ENCODE measurements at places on chromosomes 6 and 20.

- DNase-seq: no peak
These were observed 1.9 kb downstream of the PTK7 start for GRCh38 chr6:43077981-43078511.

DNA sequence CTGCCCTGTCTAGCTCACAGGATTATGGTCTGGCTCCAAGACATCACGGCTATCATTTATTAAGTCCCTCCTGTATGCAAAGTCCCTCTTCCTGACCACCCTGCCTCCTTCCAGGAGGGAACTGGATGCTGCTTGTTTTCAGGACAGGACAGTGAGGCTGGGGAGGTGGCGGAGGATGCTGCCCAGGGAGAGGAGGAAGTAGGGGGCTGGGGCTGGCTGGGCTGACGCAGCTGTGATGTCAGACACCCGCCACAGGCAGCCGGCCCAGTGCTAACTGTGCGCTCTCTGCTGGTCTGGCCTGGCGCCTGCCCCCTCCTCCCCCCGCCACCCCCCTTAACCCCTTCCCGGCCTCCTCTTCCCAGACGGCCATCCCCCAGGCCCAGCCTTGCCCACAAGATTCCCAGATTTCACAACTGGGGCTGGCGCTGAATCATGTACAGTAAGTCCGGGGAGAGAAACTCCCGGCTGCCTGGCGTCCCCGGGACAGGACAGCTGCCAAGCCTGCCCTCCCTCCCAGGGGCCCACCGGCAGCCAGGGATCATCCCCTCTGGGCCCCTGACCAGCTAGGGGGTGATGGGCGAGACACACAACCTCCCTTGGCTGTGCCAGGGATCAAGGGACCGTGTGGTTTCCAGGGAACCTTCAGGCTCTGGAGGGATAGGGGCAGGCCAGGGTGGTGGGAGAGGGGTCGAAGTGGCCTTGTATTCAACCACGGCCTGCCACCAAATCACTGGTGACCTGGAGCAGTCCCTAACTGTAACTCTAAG lies 118.1 kb downstream of the CEBPB start:
- no peak for DNase-seq

DNA sequence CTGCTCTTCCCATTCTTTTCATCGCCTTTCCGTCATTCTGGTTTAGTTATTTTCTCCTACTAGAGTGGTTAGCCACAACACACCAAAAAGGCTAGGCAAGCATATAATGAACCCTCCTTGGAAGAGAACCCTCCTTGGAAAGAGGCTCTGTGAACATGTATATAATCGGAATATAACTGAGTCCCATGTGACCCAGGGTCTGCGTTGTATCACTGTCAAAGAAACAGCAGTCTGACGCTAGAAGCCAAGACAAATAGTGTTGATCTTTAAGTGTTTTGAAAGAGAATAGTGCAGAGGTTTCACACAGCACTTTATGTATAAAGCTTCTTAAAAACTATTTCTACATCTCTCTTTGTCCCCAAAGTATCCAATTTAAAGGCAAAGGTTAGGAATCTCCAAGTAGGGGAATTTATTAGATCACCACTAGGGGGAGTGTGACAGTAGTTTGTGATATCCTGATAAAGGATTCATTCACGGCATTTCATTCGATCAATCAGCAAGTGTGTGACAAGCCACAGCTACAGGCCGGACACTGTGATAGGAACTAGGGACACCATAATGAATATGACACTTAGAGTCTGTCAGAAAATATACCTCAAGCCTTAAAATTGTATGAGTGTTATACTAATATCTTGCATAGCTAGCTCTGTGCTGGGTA lies 395.3 kb downstream of the CD109 start:
- DNase-seq: peak; percentile 34

DNA sequence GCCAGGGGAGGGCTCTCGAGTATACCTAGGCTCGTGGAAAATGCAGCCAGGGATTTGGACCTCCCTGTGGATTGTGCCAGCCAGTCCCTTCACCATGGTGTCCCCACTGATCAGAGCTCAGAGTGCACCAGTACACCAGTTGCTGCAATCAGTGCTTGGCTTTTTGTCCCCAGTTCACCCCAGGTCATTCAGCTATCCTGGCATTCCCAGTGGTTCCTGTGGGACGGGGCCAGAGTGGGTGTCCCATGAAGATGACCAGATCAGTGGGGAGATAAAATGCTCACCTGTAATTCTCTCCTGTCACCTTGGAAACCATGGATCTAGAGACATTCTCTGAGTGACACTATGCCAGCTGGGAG lies 23.8 kb downstream of the MAS1 start:
- no peak for DNase-seq

- DNase-seq: no peak
These were observed 34.3 kb upstream of the APCDD1L start for GRCh38 chr20:58549231-58550209.

DNA sequence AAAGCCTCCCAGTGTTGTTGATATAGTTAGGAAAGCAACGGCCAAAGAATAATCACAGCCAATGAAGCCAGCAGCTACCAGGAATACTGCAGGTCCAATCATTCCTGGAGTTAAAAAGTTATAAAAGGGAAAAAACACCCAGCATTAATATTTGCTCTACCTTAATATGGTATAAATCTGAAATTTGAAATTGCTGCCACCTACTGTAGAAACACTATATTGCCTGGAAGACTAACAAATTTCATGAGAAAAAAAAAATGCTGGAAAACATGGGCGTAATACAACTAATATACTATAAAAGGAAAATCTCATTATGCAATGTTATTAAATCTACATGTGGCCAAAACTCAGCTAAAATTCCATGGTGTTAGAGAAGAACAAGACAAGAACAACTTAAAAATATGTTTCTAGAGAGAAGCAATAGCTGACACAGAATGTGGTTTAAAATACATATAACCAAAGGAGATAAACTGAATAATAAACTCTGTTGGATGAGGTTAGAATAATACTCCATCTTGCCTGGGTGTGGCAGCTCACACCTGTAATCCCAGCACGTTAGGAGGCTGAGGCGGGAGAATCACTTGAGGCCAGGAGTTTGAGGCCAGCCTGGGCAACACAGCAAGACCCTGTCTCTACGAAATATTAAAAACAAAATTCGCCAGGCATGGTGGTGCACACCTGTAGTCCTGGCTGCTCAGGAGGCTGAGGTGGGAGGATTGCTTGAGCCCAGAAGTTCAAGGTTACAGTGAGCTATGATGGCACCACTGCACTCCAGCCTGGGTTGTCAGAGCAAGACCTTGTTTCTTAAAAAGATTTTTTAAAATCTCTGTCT lies 43.1 kb downstream of the SLC17A5 start:
- DNase-seq: peak; percentile 11

All from NCI-H2081 (cell line).